ENCODE measurements at places on chromosomes 4 and X.

DNA sequence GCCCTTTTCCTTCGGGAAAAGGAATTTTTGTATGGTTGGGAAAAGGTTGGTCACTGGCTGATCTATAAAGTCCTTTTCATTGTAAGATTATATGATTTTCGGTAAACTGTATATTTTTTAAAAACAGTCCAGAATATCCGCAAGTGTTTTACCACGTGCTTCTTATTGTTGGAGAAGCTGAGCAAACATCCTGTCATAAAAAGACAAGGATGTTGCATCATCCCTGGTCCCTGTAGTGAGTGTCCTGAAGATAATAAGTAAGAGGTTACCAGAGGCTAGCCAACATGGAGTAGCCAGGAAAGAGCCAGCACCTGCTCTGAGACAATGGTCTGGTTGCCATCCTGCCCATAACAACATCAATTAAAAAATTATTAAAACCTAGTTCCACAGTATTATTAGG lies 5.1 kb downstream of the CXCL9 start:
- DNase-seq = no peak

DNA sequence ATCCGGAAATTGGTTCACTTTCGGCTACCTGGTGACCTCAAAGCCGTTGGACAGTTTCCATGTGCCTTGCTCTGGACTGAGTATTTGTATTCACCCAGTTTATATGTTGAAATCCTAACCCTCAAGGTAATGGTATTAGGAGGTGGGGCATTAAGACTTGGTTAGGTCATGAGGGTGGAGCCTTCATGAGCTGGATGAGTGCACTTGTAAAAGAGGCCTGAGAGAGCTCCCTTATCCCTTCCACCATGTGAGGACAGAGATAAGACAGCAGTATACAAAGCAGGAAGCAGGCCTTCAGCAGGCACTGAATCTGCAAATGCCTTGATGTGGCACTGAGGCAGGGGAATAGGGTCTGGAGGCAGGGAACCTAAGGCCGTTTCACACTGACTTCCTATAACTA lies 5.3 kb upstream of the OPHN1 start:
- no peak for DNase-seq

DNA sequence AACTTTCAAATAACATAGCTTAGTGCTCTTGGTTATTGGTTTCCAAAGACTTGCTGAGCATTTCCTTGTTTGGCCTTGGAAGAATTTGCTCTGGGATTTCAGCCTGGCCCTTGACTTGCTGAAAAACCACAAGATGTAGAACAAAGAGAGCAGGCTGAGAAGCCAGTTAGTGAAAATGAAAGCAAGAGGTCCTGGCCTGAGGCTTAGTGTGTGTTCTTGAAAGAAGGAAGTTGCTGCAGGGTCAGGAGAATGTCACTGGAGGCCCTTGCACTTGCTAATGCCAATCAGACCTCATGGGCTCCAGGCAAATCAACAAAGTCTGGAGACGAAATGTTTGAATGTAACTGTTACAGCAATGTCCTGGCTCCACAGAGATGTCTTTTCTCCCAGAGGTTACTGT lies 79.4 kb downstream of the SYNPO2 start:
- DNase-seq = peak; percentile 63

- DNase-seq = no peak
These were observed 45.7 kb upstream of the HPF1 start for GRCh38 chr4:169803413-169803812.

- peak; percentile 79 for DNase-seq
These were observed 116.5 kb downstream of the MAML3 start for GRCh38 chr4:140037353-140038030.

- peak; percentile 12 for DNase-seq
These were observed 91.5 kb downstream of the GEMIN8 start for GRCh38 chrX:13938051-13938828.

DNA sequence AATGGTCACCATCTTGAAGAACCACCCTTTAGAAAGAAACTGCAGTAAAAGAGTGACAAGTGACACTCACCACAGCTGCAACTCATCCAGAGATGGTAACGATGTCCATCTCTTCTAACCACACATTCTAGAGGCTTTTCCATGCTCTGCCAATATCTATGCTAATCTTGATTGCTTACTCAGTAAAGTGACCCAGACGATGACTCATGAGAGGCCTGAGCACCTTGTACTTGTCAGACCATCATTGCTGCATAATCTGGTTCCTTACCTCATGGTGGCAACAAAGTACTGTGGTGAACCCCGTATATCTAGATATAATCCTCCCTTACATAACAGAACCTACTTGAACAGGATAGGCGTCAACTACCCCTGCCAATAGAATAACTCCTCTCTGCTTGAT lies 75.6 kb downstream of the CCNG2 start:
- DNase-seq = no peak

DNA sequence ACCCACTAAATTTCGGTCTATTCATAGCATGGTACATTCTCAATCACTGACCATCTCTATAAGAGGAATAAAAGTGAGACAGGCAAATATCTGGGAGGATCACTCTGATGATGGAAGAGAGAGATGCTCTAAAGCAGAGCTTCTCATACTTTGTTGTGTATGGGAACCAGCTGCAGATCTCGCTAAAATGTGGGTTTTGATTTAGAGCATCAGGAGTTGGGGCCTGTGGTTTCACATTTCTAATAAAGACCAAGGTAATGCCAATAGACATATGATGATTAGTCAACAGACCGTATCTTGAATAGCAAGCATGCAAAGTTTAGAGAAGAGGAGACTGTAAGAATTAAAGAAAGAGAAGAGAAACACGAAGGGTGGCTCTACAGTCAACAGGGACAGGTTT lies 107.4 kb upstream of the FTHL17 start:
- DNase-seq = no peak

- no peak for DNase-seq
These were observed 307.7 kb downstream of the GPM6A start for GRCh38 chr4:175504318-175504717.

GRCh38 chr4:176979416-176979815 lies 186.7 kb upstream of the VEGFC start:
- no peak for DNase-seq

DNA sequence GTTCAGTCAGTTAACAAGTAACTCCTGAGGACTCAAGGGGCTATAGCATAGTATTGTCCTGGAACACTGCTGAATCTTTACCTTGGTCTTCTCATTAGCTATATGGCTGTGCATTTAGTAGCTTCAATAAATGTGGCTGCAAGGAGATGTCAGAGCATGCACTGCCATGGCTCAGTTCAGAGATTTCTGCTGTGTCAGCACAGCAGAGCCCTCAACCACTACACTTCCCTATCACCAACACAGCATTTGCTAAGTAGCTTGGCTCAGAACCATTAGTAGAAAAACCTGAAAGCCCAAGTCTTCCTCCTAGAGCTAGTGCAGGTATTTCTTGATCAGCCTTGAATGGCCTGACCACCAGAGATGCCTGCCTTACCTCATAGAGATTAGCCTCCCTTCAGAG lies 466.0 kb downstream of the IDS start:
- no peak for DNase-seq

DNA sequence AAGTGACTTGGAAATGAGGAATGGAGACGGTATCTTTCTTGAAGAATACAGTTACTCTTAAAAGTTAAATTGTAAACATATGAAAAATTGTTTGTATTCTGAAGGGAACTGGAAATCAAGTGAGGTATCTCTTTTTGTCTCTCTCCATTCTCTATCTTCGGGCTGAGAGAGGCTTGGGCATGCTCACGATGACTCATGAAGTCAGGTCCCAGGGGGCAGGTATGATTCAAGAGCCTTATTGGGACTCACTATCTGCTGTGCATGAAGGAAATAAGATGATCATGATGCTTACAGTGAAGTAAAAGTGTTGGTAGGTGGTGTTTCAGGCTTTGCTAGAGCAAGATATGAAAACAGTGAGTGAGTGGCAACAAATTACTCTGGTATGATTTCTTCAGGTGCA lies 200.4 kb upstream of the PITX2 start:
- DNase-seq = peak; percentile 18

- no peak for DNase-seq
These were observed 30.3 kb upstream of the NAF1 start for GRCh38 chr4:163196926-163197480.

GRCh38 chr4:7890635-7891393 lies 48.8 kb downstream of the AFAP1 start:
- DNase-seq = peak; percentile 84
